ENCODE measurements at places on chromosomes 11 and 22.

- DNase-seq = no peak
These were observed 5.0 kb downstream of the THY1 start for GRCh38 chr11:119417726-119418540.

GRCh38 chr11:48384670-48385069, 18.4 kb upstream of the OR4C5 start:
- no peak for DNase-seq

DNA sequence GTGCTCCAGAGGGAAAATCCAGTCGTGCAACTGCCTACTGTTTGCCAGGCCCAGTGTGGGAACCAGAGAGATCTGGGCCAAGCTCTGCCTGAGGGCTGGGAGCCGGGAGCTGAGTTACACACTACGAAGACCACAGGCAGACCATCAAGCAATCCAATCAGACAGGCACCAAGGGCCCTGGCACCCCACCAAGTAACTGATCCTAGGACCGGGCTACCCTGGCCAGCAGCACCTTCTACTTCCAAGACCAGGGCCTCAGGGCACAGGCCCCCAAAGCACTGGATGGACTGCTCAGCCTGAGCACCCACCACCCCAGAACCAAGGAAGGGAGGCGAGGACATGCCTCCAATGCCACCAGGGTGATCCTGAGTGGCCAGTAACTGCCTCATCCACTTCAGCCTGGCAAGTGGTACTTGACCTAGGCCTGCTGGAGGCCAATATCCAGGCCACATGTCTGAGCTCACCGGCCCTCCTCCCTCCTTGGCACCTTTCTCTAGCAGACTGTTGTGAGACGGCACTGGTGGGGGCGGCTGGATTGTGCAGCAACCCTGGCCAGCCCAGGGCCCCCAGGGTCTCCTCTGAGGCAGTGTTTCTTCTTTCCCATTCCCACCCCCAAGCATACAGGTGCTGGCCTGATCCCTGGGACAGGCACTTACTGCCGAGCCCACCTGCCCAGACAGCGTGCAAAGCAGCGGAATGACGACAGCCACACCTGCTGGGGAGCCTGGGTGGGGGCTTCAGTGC, 20.7 kb upstream of the ARFGAP3 start:
- no peak for DNase-seq

GRCh38 chr22:41991111-41991510, 7.5 kb upstream of the WBP2NL start:
- no peak for DNase-seq

DNA sequence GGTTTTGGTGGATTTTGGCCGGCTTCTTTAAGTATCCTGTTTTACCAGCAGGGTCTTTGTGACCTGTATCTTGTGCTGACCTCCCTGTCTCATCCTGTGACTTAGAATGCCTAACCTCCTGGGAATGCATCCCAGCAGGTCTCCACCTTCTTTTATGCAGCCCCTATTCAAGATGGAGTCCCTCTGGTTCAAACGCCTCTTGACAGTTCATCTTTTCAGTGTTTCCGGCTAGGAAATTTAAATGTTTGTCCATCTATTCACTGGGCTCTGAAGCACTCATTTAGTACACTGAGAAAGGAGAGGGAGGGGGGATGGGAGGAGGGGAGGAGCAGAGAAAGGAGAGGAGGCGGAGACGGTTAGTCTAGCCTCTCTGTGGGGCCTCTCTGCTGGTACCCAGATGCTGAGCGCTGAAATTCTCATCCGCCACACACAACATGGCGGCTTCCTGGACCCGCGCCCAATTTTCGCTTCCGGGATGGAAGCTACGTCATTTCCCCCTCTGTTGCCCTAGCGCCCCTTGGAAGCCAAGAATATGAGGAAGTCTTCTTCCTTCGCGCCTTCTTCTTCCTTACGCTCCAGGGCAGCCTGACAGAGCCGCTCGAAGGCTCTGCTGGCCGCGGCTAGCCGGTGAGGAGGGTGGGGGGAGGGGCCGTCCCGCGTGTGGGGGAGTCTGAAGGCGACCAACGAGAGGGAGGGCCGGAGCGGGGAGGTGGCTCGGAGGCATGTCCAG, 69.0 kb upstream of the SYT13 start:
- DNase-seq = peak; percentile 52

- DNase-seq = no peak
These were observed 225.2 kb upstream of the PGR start for GRCh38 chr11:101354801-101355200.

- no peak for DNase-seq
These were observed 292.7 kb downstream of the OPCML start for GRCh38 chr11:133239575-133239974.

- no peak for DNase-seq
These were observed 38.0 kb downstream of the METTL15 start for GRCh38 chr11:28146123-28146751.

- no peak for DNase-seq
These were observed 62.5 kb downstream of the USP35 start for GRCh38 chr11:78251083-78251775.

DNA sequence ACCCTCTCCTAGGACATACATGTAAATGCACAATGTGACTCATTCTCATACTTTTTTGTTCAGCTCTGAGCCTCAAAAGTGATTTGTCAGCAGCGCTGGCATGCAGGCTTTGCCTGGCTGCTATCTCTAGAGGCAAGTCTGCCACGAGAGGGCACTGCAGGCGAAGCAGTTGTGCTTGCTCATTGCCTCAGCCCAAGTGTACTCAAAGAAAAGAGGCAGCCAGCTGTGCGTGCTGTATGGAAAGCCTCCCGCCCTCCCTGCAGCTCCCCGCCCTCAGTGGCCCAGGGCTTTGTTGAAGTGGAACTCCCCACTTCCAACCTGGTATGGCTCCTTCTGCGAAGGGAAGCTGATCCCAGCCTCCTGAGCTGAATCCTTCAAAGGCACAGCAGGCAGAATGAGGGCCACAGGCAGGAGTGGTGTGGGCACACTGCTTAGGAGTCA, 16.3 kb downstream of the SDHAF2 start:
- peak; percentile 88 for DNase-seq

DNA sequence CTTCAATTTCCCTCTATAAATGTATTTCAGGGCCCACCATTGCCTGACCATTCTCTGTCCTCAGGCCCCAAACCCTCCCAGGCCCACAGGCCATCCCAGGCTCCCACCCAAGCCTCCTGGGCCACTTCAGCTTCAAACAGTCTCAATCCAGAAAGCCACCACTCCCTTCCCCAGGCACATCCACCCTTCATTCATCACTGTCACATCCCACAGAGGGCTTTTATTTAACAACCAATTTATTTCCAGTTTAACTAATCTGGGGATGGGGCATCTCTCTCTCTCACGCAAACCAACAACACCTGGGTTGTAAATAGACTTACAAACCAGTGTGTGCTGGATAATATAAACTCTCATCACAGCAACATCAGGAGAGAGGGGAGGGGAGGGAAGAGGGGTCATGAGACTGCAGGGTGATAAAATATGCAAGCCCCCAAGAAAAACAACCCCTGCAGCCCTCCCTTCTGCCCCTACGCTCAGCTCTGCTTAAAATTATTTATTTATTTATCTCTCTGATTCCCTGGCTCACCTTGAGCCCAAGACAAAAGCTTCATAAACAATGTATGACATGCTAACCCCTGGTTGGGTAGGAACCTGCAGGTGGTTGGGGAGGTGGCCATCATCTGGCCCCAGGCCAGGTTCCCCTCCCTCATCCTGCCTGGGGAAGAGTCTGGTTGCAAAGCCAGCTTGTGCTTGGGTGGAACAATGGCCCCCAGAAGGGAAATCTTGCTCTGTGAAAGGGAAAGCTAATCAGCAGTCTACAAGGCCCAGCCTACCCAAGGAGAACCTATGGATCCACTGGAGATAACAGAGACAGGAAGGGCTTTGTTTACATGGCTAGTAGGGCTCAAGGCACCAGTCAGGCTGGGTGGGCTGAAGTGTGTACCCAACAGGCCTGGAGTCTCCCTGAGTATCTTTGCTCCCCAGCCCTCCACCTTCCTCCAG, 359.2 kb downstream of the BUD13 start:
- DNase-seq = no peak

GRCh38 chr22:28741200-28741784, 328 bp downstream of the CHEK2 start:
- DNase-seq = no peak

- DNase-seq = no peak
These were observed 5.0 kb downstream of the DGKZ start for GRCh38 chr11:46352063-46352841.

DNA sequence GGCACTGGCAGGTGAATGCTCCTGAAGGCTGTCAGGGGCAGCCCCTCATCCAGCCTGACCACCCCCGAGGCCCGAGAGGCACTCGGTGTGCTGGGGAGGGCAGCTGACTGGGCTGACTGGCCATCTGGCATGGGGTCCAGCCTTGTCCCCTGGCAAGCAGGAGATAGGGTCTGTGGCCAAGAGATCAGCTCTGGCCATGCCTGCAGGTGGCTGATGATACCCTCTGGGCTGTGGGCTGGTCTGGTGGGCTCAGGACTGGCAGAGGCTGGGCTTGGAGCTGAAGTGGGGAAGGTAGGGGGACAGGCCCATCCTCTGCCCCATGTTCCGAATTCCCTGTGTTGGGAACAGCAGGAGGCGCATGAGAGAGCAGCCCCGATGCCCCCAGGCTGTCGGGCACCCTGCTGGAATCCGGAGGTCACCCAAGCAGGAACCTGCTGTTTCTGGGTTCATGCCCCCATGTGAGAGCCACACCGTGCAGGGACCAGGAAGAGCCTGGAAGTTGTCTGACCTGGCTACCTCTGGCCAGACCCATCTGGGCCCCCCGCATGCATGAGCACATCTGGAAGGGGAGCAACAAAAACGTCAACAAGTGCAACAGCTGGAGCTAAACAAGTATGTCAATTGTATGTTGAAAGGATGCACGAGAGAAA, 527.0 kb downstream of the TBC1D22A start:
- no peak for DNase-seq

- DNase-seq = no peak
These were observed 191.0 kb downstream of the MIAT start for GRCh38 chr22:26848244-26848920.

DNA sequence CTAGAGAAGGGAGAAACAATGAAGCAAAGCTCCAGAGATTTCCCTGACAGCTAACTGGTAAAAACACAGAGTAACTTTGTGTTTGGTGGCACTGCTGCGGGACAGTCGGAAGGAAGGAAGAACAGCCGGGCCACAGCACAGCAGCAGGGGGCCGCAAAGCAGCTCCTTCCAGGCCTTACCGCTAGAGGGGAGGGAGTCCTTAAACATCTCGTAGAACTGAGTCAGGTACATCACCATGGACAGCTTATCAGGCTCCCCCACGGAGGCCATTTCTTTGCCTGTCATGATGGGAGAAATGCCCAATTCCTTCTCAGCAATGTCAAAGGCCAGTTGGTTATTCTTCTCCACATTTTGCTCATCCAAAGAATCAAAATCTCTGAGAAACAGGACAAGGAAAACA, 114.6 kb upstream of the BID start:
- no peak for DNase-seq

DNA sequence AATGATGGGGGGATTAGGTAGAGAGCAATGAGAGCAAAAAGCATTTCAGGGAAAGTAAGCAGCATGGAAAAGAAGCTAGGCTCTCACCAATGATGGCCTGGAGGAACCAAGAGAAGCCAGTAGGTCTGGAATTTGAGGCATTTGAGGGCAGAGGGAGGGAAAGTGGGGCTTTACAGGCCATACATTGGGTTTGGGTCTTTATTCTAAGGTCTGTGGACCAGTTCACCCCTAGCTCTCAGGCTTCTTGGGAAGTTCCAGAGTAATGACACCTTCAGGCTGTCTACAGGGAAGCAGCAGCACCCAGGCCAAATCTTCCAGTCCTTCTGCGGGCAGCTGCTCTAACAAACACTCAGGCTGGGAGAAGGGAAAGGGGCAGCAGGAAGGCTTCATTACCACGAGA, 29.4 kb downstream of the ARFGAP2 start:
- no peak for DNase-seq

DNA sequence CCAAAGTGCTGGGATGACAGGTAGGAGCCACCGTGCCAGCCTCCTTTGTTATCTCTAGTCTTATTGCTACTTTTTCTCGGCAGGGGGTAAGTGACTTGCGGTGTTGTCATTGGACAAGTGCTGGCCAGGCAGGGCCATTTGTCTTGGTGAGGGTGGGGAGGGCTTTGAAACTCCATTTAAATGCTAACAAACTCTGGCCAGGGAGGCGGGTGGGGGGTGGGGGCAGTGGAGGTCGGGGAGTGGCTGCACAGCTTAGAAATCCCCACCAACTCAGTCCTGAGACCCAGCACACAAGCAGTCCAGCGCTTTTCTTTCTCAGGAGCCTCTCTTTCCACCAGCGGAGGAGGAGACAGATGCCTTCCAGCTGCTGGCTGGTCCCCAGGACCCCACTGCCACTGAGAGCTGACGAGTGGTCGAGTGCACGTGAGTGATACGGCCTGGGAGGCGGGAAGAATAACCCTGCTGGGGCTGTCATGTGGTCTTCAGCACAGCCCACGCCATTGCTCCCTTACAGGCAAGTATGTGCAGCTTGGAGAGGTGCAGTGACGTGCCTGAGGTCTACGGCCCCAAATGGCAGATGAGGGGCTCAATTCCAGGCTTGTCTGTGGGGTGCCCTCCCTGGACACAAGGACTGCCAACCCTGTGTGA, 24.2 kb upstream of the OSBPL5 start:
- DNase-seq = no peak

GRCh38 chr11:119109843-119110242, 2.7 kb downstream of the C2CD2L start:
- DNase-seq = no peak

DNA sequence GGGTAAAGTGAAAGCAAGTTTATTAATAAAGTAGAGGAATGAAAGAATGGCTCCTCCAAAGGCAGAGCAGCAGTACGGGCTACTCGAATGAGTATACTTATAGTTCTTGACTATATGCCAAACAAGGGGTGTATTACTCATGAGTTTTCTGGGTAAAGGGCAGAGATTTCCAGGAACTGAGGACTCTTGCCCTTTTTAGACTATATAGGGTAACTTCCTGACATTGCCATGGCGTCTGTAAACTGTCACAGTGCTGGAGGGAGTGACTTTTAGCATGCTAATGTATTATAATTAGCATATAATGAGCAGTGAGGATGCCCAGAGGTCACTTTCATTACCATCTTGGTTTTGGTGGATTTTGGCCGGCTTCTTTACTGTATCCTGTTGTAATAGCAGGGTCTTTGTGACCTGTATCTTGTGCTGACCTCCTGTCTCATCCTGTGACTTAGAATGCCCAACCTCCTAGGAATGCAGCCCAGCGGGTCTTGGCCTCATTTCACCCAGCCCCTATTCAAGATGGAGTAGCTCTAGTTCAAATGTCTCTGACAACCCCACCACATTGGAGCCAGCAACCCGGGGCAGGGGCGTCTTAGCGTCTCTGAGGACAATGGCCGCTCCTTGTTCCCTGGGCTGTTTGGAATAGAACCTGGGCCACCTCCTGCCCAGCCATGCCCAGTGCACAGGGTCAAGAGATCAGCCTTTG, 34.9 kb upstream of the CD82 start:
- no peak for DNase-seq

Measured in DMS79 (cell line).